ENCODE measurements at places on chromosomes 1 and 21.
A peak's percentile ranks its signal among the peaks of the same experiment; 100 is the strongest.

GRCh38 chr1:211155040-211155439 lies 21.1 kb upstream of the KCNH1 start:
- DNase-seq, result no peak

DNA sequence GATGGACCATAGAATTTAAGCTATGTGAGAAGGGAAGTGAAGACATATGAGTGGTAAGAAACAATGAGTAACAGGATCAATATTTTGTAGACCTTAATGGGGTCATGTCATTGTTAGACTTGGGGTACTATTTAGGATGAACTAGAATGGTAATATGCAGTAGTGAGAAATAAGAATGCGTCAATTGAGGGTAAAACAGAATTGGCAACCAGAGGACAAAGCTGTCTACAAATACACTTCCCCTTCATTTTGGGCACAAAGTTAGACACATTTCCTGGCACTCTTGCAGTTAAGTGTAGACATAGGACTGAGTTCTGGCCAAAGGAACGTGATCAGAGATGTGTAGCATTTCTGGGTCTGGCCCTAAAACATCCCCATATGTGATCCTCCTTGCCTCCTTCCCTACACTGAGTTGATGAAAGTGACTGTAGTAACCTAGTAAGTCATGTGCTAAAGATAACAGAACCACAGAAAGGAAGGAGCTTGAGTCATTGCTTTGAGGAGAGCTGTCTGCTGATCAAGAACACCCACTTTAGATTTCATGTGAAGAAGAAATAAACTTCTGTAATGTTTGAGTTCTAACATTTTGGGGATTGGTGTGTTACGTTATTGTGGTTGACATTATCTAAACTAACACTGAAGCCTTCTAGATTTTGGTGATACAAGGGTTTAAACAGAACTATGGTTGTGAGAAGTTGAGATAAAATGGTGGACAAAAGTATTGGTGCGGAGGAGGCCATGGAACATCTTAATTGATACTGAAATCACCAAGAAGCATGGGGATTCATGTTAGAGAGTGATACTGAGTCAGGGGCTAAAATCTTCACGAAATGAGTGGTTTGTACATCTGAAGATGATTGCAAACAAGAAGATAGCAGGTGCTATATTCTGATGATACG lies 41.7 kb downstream of the CD55 start:
- no peak for DNase-seq

- DNase-seq, result no peak
Observed at GRCh38 chr21:44262338-44263056, 800 bp upstream of the DNMT3L start.

DNA sequence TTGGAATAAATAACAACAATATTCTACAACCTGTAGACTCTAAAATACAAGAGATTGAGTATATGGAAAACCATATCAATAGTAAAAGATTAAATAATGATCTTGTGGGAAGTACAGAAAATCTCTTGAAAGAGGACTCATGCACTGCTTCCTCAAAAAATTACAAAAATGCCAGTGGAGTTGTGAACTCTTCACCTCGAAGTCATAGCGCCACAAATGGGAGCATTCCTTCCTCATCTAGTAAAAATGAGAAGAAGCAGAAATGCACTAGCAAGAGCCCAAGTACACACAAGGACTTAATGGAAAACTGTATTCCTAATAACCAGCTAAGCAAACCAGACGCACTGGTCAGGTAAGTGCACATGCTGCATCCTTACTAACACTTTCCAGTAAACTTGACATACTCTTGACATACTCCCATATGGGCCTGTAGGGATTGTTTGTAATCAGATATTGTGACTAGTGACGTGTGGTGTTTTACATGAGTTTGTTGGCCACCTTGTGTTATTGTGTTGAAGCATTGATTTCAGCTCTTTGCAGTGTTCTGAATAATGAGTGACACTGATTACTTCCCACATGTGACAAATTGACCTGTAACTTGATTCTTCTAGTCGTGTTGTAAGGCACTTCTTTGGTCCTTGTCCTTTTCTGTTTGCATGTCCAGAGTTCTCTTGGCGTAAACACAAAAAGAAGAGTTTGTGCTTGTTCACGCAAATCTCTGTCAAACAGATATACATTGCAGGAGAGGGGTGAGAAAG lies 28.0 kb downstream of the MACO1 start:
- DNase-seq, result no peak

GRCh38 chr1:61869691-61870109 lies 127.4 kb downstream of the PATJ start:
- DNase-seq, result no peak

GRCh38 chr1:116489231-116489697 lies 81.6 kb downstream of the CD58 start:
- DNase-seq, result no peak

DNA sequence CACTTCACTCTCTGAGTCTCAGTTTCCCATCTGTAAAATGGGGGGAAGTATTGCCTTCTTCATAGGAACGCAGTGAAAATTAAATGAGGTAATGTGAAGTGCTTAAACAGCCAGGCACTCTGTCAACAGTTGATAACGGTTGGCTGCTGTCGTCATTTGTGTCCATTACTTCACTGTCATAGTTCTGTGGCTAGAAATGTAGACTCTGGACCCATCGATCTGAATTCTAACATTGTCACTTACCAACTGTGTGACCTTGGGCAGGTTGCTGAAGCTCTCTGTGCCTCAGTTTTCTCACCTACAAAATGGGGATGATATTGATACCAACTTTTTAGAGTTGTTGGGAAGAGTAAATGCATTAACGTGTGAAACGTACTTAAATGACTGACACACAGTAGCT lies 152.6 kb downstream of the PTPRU start:
- no peak for DNase-seq

DNA sequence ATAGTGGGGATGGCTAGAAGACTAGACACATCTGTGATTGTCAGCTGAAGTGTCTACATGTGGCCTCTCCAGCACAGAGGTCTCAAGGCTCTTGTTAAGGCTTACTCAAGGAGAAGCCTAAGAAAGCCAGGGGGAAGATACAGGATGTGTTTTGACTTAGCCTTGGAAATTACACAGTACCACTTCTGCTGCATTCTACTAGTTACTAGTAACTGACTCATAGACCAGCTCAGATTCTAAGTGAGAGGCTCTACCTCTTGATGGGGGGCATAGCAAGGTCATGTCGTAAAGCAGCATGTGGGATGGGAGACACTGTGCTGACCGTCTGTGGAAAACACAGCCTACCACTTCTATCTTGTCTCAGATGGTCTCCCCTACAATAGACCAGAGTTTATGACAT lies 99.5 kb downstream of the UBE2U start:
- no peak for DNase-seq

DNA sequence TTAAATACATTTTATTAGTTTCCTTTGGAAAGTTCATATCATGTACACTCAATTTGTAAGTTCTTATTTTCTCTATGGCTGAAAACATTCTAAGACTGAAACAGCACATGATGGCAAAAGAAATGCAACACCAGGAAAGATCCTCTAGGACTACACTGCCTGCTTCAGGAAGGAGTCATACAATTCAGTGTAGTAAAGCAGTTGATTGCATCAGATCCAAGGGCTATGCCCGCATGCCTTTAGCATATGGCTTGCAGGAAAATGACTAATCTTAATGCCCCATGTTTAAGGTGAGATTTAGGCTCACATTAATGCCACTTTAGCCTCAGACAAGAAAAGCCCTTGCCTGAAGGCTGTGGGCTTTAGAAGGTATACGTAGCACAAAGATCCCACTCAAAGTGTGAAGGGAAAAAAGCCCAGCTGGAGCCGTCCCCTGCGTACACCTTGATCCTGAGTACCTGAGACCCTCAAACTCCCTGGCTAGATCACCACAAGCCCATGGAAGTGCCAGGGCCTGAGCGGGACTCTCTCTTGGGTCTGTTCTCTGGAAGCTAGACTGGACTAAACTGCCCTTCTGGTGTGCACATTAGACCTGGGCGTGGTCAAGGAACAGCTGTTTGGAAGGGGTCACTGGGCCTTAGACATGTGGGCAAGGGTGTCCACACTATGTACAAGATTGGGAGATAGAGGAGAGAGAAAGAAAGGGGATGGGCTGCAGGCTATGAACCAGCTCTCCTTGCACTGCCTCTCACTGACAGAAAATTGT lies 52.9 kb downstream of the ESRRG start:
- no peak for DNase-seq

DNA sequence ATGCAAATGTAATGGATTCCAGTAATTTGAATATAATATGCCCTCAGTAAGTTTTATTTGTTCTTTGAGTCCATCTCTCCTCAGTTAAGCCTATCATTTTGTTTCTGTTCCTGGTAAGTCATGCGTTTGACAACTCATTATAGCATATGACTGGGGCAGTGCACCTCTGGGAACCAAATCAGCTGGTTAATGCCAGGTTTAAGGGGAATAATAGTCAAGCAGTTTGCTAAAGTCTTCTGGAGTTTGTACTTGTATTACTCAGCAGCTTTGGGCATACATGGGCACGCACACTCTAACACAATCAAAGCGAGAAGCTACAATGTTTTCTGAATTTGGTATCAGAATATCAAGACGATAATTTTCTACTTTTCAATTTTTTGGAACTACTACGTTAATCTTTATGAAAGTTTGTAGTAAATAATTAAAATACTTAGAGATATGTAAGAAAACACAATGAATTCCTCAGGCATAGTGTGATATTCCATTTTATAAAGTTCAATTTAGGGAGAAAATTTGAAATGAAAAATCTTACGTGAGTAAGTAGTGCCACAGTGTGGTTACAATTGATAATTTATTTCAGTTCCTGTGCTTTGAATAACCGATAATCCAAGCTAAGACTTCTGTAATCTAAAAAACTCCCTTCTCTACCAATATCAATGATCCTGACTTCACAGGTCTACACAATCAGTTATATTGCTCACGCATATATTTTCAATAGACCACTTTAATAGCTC lies 43.8 kb upstream of the KCTD3 start:
- no peak for DNase-seq

- no peak for DNase-seq
Observed at GRCh38 chr21:45833414-45833813, 148.2 kb upstream of the COL6A1 start.

GRCh38 chr1:165632491-165632890 lies 1.5 kb downstream of the MGST3 start:
- no peak for DNase-seq

DNA sequence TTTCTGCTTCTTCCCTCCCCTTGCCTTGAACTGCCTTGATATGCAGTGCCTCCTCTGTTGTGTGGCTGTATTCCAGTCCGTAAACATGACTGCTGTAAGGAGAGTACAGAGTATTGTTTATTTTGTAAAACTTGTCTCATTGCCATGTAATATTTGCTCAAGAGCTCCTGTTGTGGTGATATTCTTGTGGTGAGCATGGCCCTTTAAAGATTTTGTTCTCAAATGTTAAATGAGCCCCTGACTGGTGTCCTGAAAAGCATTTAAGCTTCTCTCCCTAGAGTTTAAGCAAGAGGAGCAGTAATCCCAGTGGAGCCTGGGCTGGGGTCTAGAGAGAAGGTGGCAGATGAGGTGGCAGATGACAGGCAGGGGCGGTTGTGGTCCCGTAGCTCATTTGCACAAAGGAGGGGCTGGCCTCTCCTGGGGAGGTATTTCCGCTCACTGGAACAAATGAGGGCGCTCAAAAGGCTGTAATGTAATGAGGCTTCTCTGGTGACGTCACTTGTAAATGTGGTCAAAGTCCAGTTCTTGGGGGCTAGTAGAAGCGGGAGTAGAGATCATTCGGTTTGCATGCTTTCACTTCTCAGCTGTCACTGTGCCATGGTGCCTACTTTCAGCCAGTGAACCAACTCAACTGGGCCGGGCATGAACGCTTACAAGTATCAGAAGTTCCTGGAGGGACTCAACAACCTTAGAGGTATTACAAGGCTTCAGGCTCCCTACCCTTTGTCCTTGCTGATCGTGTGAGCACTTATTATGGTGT lies 46.0 kb upstream of the MACF1 start:
- peak; percentile 38 for DNase-seq

GRCh38 chr1:39141925-39142324 lies 62.6 kb upstream of the MACF1 start:
- DNase-seq, result no peak

DNA sequence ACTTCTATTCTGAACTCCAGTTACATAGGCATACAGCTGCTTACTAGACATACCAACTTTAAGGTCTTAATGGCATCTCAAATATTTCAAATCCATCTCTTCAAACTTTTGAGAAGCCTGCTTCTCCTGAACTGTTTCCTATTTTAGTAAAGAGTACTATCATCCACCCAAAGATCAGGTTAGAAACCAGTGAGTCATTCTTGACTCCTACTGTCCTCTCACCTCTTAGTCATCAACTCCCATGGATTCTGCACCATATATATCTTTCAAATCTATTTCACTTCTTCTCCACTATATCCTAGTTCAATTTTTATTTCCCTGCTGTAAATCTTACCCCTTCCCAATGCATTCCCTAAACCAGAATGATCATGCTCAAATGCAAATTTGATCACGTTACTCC lies 18.1 kb upstream of the BEND5 start:
- DNase-seq, result no peak

GRCh38 chr1:70945251-70945650 lies 102.4 kb downstream of the PTGER3 start:
- DNase-seq, result no peak

DNA sequence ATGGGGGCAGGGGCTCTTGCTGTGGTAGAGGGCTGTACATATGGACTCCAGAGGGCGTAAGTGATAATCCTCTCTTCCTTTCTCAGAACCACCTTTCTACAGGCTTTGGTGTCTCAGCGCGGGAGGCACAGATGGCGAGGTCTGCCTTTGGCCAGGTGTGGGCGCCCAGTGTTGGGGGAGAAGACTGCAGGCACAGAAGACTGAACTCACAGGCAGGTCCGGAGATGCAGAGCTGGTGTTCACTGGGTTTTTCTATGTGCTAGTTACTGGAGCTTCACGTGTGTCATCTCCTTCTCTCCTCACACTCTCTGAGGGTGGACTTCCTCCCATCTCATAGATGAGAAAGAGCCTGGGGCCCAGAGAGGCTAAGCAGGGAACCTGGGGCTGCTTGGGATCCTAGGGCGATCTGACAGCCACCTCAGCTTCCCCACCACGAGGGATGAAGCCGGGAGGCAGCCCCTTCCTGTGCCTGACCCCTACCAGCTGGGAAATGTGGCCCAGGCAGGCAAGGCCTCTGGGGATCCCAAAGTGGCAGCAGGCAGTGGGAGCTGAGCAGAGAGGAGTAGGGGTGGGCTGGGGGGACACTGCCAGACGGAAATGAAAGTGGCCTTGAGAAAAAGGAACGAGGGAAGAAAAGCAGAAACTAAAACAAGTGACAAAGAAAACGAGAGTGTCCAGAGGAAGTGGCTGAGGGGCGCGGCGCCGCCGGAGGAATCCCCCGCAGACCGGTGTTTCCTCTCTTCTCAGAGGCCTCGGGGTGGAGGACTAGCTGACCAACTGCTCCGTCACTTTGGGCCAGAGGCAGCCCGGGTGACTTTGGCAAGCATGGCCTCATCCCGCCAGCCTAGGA lies 191.6 kb downstream of the HIVEP3 start:
- no peak for DNase-seq

- no peak for DNase-seq
Observed at GRCh38 chr21:31714741-31715365, 17.1 kb downstream of the SCAF4 start.

GRCh38 chr21:35507181-35507759 lies 458.2 kb upstream of the RUNX1 start:
- no peak for DNase-seq

GRCh38 chr1:20552728-20553445 lies 514 bp downstream of the FAM43B start:
- no peak for DNase-seq

Measured in NCI-H446 (cell line).